ENCODE measurements at places on chromosomes 1 and 21.

GRCh38 chr1:199150756-199151155 lies 511.9 kb downstream of the PTPRC start:
- no peak for DNase-seq

DNA sequence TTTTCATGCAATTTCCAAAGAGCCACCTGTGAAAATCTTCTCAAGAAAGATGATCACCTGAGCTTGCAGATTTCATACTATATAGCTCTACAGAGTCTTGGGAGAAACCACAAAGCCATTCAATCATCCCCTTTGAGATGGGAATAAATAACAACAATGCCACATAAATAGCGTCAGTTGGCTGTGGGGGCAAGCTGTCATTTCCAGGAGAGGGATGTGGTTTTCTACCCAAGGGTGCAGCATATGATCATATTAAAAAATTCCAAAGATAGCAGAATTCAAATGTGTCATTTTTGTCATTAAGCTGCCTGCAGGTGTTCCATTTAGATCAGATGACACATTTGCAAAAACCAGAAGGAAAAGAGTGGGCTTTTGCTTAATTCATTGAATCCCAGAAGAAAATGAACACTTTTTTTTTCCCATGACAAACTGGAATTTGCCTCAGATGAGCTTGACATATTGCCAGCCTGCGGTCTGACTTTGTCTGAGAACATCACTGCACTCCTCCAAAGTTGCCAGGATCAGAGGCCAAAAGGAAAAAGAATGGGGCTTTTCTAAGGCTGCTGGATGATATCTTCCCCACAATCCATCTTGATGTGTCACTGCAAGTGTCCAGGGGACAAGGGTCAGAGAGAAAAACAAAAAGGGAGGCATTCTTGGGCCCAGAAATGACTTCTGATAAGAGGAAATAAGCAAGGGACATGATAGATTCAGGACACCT lies 314.1 kb upstream of the USP25 start:
- no peak for DNase-seq

DNA sequence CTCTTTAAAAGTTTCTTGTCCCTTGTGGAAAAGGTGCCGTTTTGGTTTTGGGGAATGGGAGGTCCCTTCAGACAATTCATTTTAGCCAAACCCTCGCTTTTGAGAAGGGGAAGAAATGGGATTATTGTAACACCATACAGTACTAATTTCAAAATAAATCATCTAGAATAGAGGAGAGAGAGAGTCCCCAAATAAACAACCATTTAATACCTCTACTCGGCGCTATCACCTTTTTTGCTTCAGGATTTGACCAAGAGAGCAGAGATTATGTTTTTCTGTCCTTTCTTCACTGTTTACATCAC lies 770 bp upstream of the RC3H1 start:
- DNase-seq = no peak

DNA sequence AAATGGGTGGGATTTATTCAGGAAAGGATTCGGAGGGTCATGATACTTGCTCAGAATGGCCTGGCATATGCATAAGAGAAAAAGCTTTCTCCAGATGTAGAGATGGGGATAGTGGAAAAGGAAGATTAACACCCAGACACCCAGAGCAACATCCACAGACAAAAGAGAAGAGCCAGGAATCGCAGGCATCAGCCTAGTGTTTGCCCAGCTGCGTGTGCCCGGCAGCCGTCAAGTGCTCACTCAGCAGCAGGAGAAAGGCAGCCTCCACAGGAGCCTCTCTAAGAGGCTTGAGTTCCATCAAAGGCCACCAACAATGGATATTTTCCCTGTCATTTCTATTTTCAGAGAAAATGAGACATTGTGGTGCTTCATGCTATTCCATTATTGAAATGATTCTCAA lies 54.7 kb downstream of the NTPCR start:
- no peak for DNase-seq

DNA sequence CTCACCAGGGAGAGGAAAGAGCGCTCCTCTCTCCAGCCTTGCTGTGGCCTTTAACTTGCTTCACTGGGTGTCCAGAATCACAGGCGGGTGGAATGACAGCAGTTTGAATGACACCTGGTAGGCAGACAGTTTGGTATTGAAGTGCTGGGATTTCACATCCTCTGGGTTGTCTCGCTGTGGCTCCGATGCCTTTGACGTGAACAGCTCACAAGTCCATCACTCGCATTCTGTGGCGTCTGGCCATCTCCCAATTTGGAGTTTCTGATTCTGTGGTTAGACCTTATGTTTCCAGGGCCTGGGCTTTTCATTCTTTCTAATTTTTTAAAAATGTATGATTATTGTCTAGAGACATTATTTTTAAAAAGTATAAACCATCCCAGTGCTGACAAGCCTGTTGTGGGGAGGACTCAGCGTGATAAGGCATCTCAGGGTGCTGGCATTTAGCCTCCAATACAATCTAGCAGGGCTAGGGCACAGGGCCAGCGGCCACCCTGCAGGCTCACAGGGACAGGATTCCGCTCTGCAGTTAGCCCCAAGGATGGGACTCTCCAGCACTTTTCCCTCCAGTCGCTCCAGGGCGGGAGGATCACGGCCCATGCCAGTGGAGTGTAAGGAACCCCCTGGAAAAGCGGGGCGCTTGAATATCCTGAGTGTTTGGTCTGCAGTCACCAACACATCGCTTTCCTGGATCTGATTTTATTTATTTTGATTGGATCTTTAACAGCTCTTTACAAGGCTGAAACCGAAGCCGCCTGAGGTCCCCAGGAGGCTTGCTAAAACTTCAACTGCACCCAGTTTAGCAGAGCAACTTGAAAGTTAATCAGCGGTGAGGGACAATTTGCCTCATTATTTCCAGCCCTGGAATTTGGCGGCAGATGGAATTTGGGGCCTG lies 178.3 kb downstream of the TRABD2B start:
- DNase-seq = no peak

DNA sequence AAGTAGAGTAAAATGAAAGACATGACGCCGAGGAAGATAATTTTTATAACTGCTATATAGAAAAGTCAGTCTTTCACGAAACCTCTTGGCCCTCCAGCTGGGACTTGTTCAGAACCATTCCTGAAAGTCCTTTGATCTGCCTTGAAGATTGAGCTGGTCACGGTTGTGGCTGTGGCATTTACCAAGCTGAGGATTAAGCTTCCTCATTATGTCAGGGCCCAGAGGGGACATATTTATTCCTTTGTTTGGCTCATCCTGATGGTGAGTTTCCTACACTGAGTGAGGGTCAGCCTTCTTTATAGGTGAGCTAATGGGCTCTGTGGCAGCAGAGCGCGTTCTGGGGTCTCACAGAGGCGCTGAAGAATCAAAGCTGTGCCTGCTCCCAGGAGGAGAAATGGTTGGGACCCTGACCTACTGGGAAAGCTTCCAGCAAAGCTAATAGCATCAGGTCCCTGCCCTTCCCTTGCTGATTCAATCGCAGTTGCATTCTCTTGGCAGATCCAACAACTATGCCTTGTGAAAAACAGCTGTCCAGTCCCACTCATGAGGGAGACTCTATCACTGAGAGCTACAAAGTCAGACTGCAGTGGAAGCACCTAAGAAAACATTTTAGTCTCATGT lies 43.2 kb upstream of the PBX1 start:
- DNase-seq = no peak

- no peak for DNase-seq
Observed at GRCh38 chr1:43441166-43441893, 12.4 kb downstream of the HYI start.

DNA sequence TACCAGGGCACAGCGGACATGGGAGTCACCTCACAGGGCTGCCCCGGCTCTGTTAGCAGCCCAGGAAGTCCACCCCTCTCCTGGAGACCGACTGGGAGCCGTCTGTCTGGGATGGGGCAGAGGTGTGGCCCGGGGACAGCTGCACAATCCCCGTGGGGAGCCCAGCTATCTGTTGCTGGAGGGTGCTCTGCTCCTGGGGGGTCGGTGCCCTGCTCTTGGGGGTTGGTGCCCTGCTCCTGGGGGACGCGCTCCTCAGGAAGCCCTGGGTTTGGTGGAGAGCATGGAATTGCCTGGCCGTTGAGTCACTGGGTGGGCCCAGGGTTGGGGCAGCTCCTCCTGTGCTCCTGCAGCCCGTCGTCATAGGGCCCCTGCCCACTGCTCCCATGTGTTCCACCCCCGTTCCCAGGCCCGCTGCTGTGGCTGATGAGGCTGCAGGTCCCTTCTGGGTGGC lies 39.3 kb downstream of the AGPAT3 start:
- DNase-seq = no peak

GRCh38 chr1:226351709-226352108 lies 42.7 kb upstream of the LIN9 start:
- no peak for DNase-seq

GRCh38 chr21:36347962-36348328 lies 27.9 kb downstream of the MORC3 start:
- DNase-seq = no peak

- no peak for DNase-seq
Observed at GRCh38 chr1:21117597-21118001, 59.1 kb downstream of the EIF4G3 start.

GRCh38 chr1:196372896-196373536 lies 235.2 kb downstream of the KCNT2 start:
- no peak for DNase-seq

DNA sequence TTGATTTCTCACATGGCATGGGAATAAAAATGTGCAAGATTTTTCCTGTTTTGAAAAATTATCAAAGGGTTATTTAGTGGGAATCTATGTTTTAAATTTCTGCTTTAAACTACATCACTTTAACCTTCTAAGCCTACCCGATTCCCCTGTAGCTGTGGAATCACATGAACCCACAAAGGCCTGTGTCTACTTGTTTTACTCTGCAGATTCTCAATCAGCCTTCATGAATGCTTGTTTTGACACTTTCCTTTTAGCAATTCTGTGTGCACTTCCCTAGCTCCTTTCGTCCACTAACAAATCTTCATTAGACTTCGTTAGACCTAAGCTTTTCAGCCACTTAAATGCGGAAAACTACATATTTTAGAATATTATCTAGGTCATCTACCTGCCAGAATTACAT lies 56.0 kb upstream of the C1orf21 start:
- DNase-seq = no peak

DNA sequence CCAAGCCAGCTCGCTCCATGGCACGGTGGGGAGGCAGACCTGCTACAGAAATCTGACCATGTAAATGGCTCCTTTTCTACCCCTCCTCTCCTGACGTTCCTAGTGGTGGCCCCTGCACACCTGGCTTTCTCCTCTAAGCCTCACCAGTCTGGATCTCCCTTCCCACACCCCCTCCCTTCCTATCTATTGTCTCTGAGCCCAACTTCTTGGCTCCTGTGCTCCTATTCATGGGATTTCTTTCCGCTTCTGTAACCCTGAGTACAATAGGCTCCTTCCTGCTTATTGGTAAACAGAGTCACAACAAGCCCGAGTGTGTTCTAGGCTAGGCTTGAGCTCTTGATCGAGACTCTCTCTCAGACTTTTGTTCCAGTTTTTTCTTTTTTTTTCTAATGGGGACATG lies 17.6 kb downstream of the OPTC start:
- DNase-seq = peak; percentile 51

- DNase-seq = no peak
Observed at GRCh38 chr1:1156140-1157032, 17.3 kb upstream of the TTLL10 start.

- DNase-seq = no peak
Observed at GRCh38 chr1:16521288-16521583, 7.2 kb upstream of the RNU1-1 start.

- no peak for DNase-seq
Observed at GRCh38 chr1:151334822-151335221, 7.6 kb upstream of the PI4KB start.

GRCh38 chr21:37536616-37537278 lies 170.2 kb downstream of the DYRK1A start:
- DNase-seq = no peak

GRCh38 chr1:187229496-187229895 lies 400.7 kb downstream of the PLA2G4A start:
- DNase-seq = no peak

DNA sequence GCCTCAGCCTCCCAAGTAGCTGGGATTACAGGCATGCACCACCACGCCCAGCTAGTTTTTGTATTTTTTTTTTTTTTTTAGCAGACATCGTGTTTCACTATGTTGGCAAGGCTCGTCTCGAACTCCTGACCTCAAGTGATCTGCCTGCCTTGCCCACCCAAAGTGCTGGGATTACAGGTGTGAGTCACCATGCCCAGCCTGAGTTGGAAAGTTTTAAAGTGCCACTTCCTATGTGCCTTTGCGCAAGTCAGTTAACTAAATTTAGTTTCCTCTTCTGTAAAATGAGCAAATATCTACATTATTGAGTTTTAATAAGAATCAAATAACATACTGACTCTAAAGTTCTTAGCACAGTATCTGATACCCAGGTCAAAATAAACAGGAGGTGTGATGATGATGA lies 12.4 kb downstream of the SLC19A2 start:
- no peak for DNase-seq

DNA sequence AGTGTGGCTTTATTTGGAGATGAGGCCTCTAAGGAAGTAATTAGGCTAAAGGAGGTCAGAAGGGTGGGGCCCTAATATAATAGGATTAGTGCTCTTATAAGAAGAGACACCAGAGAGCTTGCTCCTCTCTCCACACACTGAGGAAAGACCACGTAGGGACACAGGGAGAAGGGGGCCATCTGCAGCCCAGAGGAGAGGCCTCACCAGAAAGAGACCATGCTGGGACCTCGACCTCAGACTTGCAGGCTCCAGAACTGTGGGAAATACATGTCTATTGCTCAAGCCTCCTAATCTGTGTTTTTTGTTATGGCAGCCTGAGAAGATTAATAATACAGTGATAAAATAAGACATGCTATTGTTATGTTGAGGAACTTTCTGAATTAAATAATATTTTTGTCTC lies 8.3 kb downstream of the RCAN1 start:
- no peak for DNase-seq

- DNase-seq = no peak
Observed at GRCh38 chr1:172812118-172812517, 153.2 kb downstream of the FASLG start.

GRCh38 chr1:147609358-147609757 lies 61.0 kb downstream of the ACP6 start:
- DNase-seq = no peak

- no peak for DNase-seq
Observed at GRCh38 chr21:34204481-34205439, 131.4 kb downstream of the MRPS6 start.

GRCh38 chr1:11940260-11940921 lies 5.9 kb downstream of the PLOD1 start:
- no peak for DNase-seq

DNA sequence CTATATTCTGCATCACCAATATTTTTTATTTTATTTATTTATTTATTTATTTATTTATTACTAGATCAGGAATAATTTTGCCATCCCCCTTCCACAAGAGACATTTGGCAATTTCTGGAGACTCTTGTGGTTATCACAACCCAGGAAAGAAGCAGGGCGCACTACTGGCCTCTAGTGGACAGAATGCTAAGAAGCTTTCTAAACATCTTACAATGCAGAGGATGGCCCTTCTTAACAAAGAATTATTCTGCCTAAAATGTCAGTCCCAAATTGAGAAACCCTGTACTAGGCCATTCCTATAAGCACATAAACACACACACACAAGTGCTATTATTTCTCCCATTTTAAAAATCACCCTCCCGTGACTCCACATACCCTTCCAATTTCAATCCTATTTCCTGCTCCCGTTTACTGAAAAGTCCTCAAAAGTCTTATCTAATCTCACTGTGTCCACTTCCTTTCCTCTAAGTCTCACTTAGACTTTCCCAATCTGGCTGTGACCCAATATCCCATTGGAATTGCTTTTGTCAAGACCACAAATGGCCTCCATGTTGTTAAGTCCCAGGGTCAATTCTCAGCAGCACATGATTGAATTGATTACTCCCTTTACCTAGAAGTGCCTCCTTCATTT lies 43.7 kb upstream of the RNF11 start:
- peak; percentile 68 for DNase-seq

- no peak for DNase-seq
Observed at GRCh38 chr21:45257673-45258341, 29.9 kb downstream of the POFUT2 start.

Data from glomerular endothelial cell (primary cell).